Vein endothelial cell (primary cell): ENCODE measurements at places on chromosomes 16 and 17. TPM values are rescaled to one million over a fixed set of nuclear protein-coding genes. Genes with fewer than 3 reads are reported as not detected.

CFAP119 gene
- total RNA-seq: 2.0 and 3.5 TPM in 2 replicates

TNFRSF12A gene
- total RNA-seq: 116 and 149 TPM in 2 replicates

ASIC2 gene
- not detected in 2 replicates for total RNA-seq

SHBG gene
- 0.19 TPM in 1 of 2 replicates, not detected in the other for total RNA-seq

AATK gene
- total RNA-seq: 3.1 and 5.6 TPM in 2 replicates

INCA1 gene
- 0.33 and 0.48 TPM in 2 replicates for total RNA-seq

TAT gene
- total RNA-seq: not detected in 2 replicates

MEIOB gene
- not detected in 2 replicates for total RNA-seq

GOT2 gene
- 67.9 and 69.4 TPM in 2 replicates for total RNA-seq

SLC22A31 gene
- total RNA-seq: not detected in 2 replicates

LAT gene
- total RNA-seq: 0.67 and 2.3 TPM in 2 replicates

BEAN1 gene
- total RNA-seq: not detected in 2 replicates

KRT15 gene
- total RNA-seq: 0.65 and 2.8 TPM in 2 replicates
